ENCODE measurements at places on chromosomes 2 and 18. TPM values are rescaled to one million over a fixed set of nuclear protein-coding genes. Genes with fewer than 3 reads are reported as not detected.

SLC19A3 gene
- total RNA-seq: 0.54 TPM

HRH4 gene
- not detected for total RNA-seq

DNA sequence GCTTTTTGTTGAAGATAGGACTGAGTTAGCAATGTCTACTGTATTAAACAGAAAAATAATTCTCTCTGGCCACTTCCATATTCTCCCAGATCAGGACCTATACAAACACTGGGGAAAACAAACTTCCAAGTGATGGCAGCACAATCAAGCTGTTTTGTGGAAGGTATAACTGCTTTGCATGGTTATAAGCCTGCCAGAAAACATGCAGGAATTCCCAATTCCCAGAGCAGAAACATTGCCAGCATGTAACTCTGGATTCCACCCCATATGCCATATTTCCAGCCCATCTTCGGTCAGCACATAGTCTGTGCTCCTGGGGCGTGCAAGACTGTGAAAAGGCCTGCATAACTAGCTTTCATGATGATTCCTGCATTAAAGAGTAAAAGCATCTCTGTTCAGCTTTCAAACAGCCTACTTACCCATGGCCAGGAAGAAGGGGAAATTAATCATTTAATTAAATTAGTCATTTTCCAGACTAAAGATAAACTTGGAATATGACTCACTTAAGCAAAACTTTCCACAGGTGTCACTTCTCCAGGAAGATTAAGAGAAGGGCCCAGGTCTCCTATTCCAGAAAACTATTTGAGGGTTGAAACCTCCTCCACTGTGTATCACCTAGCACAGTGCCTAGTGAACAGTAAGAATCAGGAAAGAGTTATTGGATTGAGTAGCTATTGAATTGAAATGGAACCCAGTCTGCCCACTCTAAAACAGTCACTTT, 280.5 kb downstream of the NRXN1 start:
- H3K4me1 ChIP-seq: peaks cover 4% of the 10 kb centered on the region
- H3K27me3 ChIP-seq: no peaks in the 10 kb centered on the region
- no peak overlapping the region for H3K27ac ChIP-seq
- no peak for DNase-seq

GRCh38 chr2:201806442-201807170, at the start of gene CDK15:
Gene CDK15, plus strand, starts transcription at chr2:201806537. Its CDS starts 128 bp downstream, at chr2:201806665.
- no peak within 1 kb of the TSS for H3K4me3 ChIP-seq
- no peaks in the 10 kb centered on the region for H3K36me3 ChIP-seq
- H3K27ac ChIP-seq: no peak within 1 kb of the TSS
- DNase-seq: no peak
- H3K27me3 ChIP-seq: peaks cover 17% of the 10 kb centered on the region
- peaks cover 21% of the 10 kb centered on the region for H3K4me1 ChIP-seq

DNA sequence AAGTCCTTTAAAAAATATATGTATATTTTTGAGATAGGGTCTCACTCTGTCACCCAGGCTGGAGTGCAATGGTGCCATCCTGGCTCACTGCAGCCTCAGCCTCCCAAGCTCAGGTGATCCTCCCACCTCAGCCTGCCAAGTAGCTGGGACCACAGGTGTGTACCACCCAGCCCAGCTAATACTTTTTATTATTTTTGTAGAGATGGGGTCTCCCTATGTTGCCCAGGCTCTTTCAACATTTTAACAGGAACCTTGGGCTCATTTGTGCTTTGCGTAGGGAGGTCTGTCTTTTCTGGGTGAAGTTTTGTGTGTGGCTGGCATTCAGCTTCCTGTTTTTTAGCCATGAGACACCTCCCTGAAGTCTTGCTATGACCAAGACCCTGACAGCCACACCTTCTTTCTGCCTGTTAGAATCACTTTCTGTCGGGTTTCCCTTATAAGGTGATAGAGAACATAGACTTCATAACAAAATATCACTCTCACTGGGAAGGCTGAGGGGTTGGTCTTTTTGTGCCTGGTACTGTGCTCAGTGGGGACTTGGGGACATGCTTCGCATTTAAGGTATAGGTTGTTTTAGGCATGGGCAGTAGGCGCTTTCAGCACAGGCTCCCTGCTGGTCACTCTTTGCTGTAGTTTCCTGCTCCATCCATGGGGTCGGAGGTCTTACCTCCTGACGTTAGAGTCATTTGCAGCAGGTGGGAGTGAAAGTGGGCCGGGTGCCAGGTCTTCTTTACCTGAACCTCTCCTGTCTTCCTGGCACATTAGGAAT, 3.4 kb downstream of the RAB31 start:
- H3K27ac ChIP-seq: no peak overlapping the region
- no peak for DNase-seq
- H3K36me3 ChIP-seq: no peaks in the 10 kb centered on the region
- peaks cover 40% of the 10 kb centered on the region for H3K27me3 ChIP-seq

DNA sequence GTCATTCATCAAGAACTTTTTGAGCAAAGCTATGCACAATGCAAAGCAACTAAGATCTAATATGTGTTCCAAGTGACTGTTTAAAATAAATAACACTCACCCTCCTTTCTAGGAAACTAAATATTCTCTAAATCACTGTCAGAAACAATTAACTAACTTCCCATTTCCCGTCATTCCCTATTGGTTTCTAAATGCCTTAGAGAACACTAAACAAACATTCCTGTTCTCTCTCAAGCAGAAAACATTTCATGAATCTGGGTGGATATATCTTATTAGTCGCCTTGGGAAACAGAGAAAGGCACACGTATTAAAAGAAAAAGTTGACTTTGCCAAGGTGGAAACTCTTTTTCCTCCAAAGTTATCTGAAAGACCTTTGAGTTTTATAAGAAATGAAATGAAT, 735.2 kb downstream of the MBD2 start:
- H3K4me3 ChIP-seq: no peak overlapping the region
- peaks cover 6% of the 10 kb centered on the region for H3K36me3 ChIP-seq
- no peak for DNase-seq
- no peak overlapping the region for H3K27ac ChIP-seq

DNA sequence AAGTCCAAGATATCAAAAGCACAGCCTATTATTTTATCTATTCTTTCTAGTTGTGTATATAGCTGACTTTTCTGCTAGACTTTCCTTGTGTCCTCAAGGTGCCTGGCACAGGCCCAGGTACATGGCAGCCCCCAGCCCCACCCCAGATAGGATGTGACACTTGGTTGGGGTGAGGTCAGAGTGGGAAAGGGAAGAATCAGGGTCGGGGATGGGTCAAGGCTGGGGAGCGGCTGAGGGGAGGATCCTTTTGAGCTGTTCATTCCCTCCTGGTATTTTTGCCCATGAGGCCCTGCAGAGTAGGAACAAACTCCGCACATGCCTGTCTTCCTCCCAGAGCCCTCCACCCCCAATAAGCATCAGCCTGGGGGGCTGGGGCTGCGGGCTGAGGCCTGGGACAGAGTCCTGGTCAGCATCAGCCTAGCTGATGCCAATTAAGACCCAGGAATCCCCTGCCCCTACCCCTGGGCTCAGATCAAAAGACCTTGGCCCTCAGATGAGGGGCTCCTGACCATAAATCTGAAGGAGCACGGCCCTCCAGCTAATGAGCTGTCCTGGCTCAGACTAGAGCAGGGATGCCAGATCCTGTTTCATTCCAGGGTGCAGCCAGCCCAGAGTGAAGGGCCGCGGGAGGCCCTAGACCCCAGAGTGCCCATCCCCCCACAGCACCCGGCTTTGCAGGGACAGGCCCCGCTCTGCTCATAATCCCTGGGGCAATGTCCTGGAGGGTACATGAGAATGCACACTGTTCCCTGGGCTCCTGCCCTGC, 85.3 kb downstream of the SDC1 start:
- peaks cover 4% of the 10 kb centered on the region for H3K27me3 ChIP-seq
- DNase-seq: no peak
- peaks cover 36% of the 10 kb centered on the region for H3K4me1 ChIP-seq
- H3K27ac ChIP-seq: no peak overlapping the region
- no peak overlapping the region for H3K4me3 ChIP-seq
- H3K36me3 ChIP-seq: no peaks in the 10 kb centered on the region

DNA sequence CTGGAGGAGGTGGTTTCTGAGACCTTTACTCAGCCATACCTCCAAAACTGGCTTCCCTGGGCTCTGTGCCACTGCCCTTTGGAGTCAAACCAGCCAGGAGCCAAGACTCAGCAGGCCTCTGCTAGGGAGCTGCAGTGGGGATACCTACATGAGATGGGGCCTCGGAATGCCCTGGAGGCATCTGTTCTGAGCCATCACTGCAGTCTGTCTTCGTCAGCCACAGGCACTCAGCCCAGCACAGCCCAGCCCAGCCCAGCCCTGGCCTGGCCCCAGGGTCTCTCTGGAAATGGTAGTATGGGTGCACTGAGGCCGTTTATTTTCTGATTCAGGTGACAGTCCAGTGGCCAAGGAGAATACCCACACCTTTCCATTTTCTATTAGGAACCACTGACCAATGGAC, 209.8 kb downstream of the CELF4 start:
- H3K27me3 ChIP-seq: peaks cover 29% of the 10 kb centered on the region
- H3K4me3 ChIP-seq: no peak overlapping the region
- no peak for DNase-seq
- no peak overlapping the region for H3K27ac ChIP-seq
- H3K4me1 ChIP-seq: no peaks in the 10 kb centered on the region

- peak; percentile 31 for DNase-seq
- peaks cover 8% of the 10 kb centered on the region for H3K36me3 ChIP-seq
- peak overlapping the region; percentile 98 for H3K27ac ChIP-seq
- peaks cover 62% of the 10 kb centered on the region for H3K4me1 ChIP-seq
Measured at GRCh38 chr18:3451989-3452749, 2.2 kb downstream of the TGIF1 start.

DNA sequence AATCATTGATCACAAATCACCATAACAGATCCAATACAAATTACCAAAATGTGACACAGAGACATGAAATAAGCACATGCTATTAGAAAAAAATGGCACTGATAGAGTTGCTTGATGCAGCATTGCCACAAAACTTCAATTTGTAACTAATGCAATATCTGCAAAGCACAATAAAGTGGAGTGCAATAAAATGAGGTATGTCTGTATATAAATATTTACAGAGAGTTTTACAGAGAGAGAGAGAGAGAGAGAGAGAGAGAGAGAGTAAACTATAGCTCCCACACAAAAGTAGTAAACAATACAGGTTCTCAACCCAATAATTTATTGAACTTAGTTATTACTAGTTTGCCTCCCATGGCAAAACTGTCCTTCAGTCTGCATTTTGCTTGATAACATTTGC, 1807.0 kb downstream of the SUCLG1 start:
- no peaks in the 10 kb centered on the region for H3K27me3 ChIP-seq
- DNase-seq: no peak
- no peak overlapping the region for H3K4me3 ChIP-seq

DNA sequence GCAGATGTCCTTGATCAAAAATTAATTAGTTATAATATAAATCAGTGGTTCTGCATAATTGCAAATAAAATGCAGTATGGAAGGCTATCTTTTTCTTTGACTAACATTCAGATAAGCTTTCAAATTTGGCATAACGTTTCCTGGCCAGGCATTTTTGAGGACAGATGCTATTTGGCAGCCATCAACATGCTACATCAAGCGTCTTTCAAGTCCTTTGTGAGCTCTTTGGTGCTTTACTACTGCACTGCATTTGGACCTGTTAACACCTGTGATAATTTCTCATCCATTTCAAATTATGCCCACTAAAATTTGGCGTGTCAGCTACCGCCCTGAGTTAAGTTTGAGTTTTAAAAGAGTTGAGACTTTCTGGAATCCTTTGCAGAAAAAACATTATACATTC, 545.7 kb downstream of the STK39 start:
- H3K27ac ChIP-seq: no peak overlapping the region
- H3K36me3 ChIP-seq: no peaks in the 10 kb centered on the region
- DNase-seq: no peak
- H3K4me3 ChIP-seq: no peak overlapping the region
- no peaks in the 10 kb centered on the region for H3K27me3 ChIP-seq
- no peaks in the 10 kb centered on the region for H3K4me1 ChIP-seq

DNA sequence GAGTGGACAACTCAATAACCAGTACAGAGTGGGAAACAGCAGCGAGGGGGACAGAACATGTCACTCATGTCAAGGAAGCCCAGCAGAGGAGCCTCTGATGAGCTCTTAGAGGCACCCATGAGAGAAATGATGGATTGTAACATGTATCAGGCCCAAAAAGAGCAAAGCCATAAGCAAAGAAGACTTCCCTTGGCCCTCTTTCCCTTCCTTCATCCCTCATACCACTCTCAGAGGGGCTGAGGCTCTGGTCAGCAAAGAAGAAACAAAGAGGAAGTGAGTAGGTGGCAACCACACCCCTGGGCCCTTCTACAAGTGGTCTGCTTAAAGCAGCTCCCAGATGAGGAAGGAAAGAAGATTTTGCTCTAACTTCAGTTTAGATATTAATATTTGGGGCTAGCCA, 112.8 kb downstream of the CDC42EP3 start:
- peaks cover 10% of the 10 kb centered on the region for H3K4me1 ChIP-seq
- no peak for DNase-seq
- no peaks in the 10 kb centered on the region for H3K36me3 ChIP-seq
- no peaks in the 10 kb centered on the region for H3K27me3 ChIP-seq
- H3K4me3 ChIP-seq: no peak overlapping the region

DNA sequence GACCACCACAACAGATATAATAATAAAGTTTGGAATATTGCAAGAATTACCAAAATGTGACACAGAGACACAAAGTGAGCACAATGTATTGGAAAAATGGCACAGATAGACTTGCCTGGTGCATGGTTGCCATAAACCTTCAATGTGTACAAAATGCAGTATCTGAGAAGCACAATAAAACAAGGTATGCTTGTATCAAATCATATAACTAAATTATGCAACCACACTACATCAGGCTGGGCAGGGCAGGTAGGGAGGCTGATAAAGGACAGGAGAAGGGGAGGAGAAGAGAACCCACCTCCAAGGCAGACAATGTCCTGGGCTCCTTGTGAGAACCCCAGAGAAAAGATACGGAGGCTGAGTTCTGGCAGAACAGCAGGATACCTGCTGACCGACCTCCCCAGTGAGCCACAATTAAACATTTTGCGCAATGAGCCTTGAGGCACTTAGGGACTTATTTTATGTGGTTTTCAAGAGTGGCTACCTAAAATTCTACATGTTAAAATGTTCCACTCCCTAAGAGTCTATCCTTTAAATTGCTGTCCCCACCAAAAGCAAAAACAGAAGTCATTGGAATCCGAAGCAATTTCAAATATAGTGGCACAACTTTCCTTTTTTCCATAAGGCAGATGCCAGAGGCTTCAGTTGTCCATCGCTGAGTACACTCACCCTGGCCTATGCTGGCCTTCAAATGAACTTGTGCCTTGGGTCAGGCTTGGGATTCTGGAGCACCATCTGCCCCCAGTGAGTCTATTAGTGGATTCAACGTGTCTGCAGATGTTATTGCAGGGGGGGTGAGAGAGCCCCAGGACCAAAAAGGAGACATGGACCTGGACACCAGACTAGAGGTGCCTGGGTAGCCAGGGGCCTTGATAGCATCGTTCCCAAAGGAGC, 16.8 kb downstream of the WDFY1 start:
- DNase-seq: no peak
- no peak overlapping the region for H3K27ac ChIP-seq
- no peaks in the 10 kb centered on the region for H3K27me3 ChIP-seq
- H3K4me3 ChIP-seq: no peak overlapping the region
- peaks cover 17% of the 10 kb centered on the region for H3K36me3 ChIP-seq
